ENCODE measurements at places on chromosomes 3 and 15.

GRCh38 chr3:198070871-198071270 is 110.9 kb downstream of the LMLN start:
- DNase-seq: no peak

DNA sequence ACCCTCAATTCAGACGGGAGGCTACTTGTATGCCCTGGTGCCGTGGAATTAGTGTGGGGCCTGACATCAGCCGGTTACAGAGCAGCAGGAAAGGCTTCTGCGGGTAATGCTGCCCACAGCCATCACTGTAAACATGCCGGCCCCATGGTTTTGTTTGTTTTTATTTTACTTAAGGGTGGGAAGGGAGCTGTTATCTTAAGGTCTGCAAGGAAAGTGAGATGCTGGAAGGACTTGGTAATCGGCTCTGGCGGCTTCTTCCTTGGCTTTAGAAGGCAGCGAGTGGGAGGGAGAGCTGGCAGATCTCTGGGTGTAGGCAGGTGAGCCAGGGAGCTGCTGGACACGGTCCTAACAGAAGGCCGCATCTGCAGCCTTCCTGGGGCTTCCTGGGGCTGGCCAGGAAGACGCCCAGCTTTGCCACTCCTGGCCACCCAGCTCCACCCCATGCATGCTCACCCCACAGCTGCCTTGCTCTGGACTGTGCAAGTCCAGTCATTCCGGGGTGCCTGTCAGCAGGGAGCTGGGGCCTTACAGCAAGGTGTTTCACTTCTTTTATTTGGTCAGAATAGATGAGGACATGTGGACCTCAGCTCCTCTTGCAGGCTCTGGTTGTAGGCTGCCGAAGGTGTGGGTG is 54.1 kb upstream of the FURIN start:
- no peak for DNase-seq

DNA sequence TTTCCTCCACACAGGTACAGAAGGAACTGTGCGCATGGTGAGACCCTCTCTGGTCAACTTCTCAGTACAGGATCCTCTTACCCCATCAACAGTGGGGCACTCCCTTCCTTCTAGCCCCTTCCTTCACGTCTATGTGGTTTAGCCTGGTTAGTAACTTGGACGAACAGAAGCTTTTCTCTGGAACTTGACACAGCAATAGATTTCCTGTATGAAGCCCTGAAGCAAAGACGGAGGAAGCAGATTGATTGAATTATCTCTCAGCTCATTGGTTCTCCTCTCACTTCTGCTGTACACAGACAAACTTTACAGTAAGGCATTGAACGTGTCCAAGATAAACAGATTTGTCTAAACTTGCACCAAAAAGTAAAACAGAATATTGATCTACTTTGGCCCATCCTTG is at the start of gene CD200R1:
CD200R1 (minus strand) TSS at position 210 of the 400 bp plus-strand sequence. CDS start 246 bp downstream, outside the sequence.
- DNase-seq: no peak

DNA sequence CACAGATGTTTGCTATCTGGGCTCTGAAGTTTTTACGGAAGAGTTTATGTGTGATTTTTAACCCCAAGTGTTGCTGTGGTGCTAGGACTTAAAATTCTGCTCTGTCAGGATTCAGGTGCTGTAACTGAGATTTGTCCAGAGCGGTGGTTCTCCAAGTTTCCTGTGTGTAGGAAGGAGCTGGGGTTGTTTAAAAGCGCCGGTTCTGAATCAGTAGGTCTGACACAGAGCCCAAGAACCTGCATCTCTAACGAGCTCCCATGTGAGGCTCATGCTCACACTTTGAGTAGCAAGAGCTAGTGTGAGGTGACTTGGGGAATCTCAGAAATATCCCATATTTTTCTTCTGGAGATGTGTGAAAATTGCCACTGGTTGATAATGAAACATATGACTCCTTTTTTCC is 325.5 kb downstream of the SATB1 start:
- no peak for DNase-seq

DNA sequence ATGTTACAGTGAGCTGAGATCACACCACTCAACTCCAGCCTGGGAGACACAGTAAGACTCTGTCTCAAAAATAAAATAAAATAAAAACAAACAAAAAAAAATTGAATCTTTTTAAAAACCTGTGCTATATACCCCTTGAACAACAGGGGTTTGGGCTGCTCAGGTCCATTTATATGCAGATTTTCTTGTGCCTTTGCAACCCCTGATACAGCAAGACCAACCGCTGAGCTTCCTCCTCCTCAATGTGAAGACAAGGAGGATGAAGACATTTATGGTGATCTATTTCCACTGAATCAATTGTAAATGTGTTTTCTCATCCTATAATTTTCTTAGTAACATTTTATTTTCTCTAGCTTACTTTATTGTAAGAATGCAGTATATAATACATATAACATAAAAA is 831.0 kb upstream of the ARPP21 start:
- DNase-seq: no peak

DNA sequence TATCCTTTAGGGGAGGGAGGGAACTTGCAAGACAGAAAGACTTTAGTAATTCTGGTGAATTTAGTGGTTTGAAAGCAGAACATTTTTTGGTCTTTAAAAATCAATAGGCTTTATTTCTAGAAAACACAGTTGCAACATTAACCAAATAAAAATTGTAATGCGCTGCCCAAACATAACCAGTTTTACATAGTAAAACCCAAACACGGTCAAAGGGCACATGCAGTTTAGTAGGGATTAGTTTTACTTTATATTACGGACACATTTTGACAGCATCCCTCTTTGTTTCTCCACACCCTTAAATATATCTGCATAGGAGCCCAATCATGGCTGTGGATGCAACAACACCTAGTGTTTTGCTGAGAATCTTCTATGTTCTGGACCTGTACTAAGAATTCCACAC is 156.7 kb downstream of the NR2F2 start:
- DNase-seq: no peak

DNA sequence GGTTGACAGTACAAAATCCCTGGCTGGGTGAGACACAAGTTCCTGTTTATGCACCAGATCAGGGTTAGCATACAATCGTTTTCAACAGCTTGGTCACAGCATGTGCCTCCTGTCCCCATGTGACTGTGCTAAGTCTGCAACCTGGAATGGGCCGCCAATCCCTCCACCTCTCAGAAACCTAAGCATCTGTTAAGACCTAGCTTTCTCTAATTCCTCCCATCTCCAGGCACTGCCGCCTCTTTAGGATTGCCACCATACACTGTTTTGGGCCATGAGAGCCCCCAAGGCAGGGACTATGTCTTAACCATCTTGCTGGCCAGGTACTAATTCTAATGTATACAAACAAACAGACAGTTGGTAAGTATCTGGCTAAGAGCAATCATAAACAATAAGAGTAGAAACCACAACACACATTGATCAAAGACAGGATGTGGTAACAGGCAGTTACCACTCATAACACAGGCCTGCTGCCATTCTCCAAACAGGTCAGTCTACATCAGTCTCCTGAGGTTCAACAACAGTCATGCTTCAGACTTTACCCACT is 25.6 kb downstream of the SEC22C start:
- DNase-seq: peak; percentile 58

DNA sequence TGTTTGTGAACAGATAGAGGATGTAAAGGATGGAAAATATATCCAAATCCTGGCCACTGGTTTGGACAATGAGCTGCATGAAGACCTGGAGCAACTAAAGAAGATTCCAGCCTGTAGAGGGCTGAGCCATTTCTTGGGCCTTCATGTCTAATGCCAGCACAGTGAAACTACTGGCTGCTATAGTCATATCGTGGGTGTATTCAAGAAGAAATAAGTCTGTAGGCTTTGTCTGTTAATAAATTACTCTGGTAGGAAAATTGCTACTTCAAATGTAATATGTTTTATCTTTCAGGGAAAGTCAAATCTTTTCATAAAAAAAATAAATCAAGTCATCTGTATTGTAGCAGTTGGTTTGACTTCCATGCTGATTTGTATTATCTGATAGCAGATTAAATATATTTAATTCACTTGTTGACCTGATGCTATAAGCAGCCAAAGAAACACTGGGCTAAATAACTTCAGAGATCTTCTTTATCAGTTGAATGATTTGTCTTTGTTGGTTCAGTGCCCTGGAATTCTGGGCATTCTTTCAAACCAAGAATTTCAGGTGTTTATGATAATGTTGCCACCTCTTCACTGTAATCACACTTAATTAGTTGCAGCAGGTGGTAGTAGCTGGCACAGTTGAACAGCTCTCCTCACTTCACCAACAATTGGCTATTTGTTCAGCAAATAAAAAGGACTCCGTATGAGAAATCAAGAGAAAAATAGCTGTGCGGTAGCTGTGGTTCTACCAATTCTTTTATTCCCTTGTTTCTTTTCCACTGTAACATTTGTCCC is 1109.5 kb downstream of the NSUN3 start:
- DNase-seq: no peak

- DNase-seq: no peak
Observed at GRCh38 chr3:140376136-140376889, 301.6 kb upstream of the TRIM42 start.
